ENCODE measurements at places on chromosomes 2 and 18.
A peak's percentile ranks its signal among the peaks of the same experiment; 100 is the strongest.

DNA sequence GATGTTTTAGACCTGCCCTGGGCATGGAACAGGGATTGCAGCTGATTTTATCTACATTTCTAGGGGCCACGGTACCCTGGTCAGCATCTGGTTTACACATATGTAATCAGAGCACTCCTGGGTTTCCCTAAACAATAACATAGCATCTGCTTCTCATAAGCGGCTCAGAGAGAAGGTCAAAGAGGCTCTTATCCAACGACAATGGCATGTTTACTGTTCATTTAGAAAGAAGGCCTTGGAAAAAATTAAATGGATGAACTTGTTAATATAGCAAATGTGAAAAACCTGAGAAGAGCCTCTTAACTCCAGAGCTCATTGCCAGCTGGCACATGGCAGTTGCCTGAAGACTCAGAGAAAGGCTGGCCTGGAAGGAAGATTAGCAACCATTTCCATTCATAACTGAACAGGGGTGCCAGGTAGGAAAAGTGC is 202.8 kb upstream of the THUMPD2 start:
- no peak for DNase-seq

GRCh38 chr18:58148954-58149471 is 105.0 kb downstream of the NEDD4L start:
- no peak for DNase-seq

GRCh38 chr18:33839452-33840211 is 261.6 kb downstream of the ASXL3 start:
- DNase-seq, result no peak

GRCh38 chr2:63463142-63463541 is 125.1 kb downstream of the WDPCP start:
- no peak for DNase-seq

DNA sequence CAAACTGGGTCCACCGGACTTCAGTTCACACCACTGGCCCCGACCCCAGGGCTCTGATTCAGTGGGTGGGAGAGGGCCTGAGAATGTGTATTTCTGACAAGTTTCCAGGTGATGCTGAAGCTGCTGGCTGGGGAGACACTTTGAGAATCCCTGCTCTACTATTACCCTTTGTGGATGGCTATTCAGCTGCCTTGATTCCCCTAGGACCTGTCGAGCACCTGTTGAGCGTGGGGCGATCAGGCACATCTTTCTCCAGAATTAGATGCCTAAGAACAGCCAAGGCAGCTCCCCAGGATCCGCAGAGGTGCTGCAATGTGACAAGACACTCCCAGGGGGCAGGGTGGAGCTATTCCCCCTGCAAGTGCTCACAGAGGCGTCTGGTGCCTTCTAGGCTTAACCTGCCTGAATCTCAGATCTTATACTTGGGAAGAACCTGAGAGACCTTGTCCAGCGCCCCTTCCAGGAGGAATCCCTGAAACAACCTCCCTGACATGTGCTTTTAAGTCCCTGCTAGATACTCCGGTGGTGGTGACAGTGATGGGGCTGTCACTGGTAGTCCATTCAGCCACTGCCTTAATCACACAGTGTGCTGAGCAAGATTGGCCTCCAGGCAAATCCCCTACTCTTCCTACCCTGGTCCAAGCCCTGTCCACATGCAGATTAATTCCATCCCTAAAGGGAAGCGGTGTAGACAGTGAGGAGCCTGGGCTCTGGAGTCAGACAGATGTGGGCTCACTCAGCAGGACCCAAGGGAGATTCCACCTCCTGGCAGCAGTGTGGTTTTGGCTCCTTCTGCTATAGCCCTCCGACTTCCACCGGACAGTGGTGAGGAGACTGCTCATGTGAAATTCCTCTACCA is 43.4 kb upstream of the OTOF start:
- no peak for DNase-seq

DNA sequence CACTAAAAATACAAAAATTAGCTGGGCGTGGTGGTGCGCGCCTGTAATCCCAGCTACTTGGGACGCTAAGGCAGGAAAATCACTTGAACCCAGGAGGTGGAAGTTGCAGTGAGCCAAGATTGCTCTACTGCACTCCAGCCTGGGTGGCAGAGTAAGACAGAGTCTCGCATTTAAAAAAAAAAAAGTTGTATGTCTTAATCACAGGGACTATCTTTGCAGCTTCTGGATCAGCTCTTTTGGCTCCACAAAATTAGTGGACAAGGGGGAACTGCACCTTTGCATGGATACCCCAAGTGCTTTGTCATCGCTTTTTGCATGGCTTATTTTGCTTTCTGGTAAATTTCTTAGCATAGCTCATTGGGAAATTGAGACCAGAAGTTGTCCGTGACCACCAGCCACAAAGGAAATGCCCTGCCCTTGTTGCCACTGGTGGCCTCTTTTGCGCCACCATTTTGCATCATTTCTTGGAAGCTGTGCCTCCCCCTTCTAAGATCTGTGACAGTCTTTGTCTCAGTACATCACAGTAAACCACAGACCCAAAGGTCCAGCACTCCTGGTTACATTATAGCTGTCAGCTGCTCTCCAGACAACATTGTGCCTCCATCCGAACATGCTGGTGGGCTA is 43.9 kb upstream of the PCBP1 start:
- peak; percentile 36 for DNase-seq

- DNase-seq, result no peak
Measured at GRCh38 chr2:169073963-169074751, 4.8 kb downstream of the DHRS9 start.

- DNase-seq, result no peak
Measured at GRCh38 chr2:222756951-222757650, 85.6 kb downstream of the MOGAT1 start.

DNA sequence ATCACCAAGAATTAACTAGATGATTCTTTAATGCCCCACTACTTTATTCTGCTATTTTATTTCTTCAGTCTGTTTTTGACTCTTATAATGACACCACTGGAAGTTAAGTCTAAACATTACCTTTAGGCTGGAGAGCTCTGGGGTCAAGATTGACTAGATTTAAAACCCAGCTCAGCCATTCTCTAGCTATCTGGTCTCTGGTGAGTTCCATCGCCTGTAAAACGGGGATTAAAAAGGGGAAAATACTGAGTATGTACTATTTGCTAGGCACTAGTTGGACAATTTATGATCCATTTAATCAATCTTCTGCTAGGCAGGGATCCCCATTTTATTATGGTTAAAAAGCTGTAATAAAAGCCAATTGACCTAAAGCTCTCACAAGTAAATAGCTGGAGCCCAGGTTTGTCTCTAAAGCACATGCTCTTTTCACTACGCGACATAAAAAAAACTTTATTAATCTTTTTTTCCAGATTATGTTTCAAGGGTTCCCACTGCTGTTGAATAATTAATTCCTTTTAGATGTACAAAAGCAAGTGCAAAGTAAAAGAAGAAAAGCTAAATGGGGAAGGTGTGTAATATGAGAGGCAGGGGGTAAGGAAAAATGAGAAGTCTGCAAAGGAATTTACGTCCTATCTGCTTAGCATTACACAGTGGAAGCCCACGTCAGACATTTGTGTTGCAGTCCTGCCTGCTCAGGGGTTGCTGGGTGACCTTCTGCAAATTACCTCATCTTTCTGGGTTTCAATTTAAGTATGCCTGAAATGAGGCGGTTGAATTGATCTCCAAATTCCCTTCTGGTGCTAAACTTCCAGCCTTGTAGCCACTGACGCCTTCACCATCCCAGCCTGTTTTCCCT is 918 bp upstream of the NABP1 start:
- DNase-seq, result no peak

GRCh38 chr2:54551123-54551756 is 95.1 kb downstream of the SPTBN1 start:
- DNase-seq, result no peak

DNA sequence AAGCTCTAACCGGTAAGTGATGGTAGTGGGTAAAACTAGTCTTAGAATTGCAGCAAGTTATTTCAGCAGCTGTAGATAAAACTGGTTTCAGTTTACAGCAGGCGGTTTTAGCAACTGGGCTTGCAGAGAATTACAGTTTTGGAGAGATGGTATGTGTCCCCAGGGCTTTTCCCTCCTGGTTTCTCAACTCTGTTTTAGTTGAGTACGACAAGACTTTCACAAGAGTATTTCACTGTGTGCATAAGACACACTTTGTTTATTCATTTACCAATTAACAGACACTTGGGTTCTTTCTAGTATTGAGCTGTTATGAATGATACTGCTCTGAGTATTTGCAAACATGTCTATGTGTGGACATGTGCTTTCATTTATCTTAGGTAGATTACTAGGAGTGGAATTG is 65.6 kb upstream of the RFX8 start:
- DNase-seq, result no peak

DNA sequence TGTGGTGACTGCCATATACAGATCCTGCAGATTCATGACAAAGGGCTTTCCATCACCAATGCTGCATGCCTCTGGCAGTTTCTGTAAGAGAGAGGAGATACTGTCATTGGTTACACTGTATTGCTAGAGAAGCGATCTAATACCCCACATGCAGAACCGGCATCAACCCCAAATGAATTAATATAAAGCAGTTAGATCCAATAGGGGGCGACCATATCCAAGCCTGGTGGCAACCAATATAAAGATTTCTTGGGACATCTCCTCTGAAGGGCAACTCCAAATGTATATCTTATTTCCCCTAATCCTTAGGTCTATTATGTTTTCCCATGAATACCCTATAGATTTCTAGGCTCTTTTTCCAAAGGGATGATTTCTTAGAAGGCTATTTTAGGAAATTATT is 17.4 kb upstream of the IHH start:
- DNase-seq, result no peak

- no peak for DNase-seq
Measured at GRCh38 chr2:231533086-231533776, 3.0 kb upstream of the NMUR1 start.

GRCh38 chr2:234823877-234824376 is 127.9 kb upstream of the SH3BP4 start:
- DNase-seq, result no peak

GRCh38 chr18:48345596-48345995 is 63.6 kb downstream of the ZBTB7C start:
- no peak for DNase-seq

DNA sequence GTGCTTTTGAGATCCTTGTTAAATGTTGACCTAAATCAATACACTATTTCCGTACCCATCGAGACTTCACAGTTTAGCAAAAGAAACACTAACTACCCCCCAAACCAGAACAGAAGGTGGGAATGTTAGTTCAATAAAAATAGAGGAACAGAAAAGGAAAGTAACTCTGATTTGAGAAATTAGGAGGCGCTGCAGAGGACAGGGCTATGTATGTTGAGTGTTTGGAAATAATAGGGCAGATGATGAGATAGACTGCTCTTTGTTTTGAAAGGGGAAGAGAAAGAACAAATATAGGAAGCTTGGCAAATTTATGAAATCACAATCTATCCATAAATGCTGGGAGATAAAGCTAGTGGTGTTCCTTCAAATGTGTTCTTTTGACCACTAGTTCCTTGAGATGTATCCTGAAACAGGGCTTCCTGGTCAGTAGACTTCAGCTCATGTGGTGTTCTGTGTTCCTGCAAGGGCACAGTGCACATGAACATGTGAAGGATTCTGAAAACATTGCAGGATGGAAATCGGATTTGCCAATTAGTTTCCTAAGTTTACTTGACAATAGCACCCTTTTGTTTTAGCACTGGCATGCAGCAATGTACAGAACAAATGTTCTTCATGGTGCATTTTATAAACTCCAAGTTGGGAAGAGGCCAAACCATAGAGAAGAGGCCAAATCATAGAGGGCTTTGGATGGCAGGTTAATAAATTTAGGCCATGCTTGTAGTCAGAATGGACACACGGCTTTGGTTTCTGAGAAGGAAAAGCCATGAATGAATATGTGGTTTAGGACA is 39.8 kb downstream of the RHBDD1 start:
- no peak for DNase-seq

DNA sequence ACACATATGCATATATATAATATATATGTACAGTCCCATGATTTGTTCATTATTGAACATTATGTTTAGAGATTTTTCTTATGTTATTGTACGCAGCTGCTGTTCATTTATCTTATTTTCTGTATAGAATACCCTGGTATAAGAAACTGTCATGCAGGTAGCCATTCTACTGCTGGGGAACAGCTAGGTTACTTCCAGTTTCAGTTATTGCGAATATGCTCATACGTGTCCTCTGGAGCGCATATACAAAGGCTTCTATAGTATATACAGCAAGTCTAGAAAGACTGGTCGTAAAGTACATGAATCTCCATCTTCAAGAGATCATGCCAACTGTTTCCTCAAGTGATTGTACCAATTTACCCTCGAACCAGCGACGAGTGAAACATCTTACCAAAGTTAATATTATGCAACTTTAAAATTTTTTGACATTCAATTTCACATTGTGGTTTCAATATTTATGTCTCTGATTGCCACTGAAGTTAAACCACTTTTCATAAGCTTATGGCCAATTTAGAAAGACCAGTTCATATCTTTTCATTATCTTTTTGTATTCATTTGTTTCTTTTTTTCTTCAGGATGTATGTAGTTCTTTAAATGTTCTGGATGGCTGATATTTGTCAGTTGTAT is 53.5 kb downstream of the RDH14 start:
- DNase-seq, result no peak

DNA sequence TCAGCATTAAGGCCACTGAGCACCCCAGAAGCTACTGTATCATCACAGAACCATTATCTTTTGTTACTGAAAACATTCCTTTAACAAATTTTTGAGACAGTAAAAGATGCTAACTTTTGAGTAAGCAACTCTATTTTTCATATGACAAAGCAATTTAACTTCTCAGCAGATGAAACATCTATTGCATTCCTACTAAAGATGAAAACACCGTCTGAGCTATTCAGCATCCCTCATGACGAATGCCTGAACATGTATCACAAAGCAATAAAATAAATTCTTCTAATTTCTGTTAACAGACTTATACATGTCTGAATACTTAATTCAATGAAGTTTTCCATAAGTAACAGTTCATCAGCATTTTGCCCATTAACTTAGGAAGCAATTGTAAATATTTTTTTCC is 23.9 kb downstream of the CHN1 start:
- no peak for DNase-seq

GRCh38 chr2:13121096-13121495 is 404.4 kb downstream of the TRIB2 start:
- DNase-seq, result no peak

- no peak for DNase-seq
Measured at GRCh38 chr2:17892770-17893534, 14.5 kb downstream of the KCNS3 start.

DNA sequence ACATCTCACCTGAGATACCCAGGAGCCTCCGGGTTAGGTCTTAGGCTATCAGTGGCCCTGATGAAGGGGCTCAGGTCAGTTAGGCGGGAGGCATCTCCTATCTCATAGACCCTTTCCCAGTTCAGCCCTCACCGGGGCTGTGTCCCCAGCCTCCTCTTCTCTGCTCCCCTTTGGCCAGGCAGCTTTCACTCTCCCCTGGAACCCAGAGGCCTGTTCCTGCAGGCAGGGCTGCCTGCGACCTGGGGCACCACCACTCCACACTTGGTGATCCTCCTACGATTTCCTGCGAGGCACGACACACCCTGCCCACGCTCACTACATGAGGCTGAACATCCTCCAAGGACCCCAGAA is 51.2 kb downstream of the SFXN5 start:
- no peak for DNase-seq

- DNase-seq, result no peak
Measured at GRCh38 chr2:240532031-240532775, 25.6 kb downstream of the ANKMY1 start.

- DNase-seq, result no peak
Measured at GRCh38 chr2:98948956-98949739, 13.1 kb upstream of the CRACDL start.

Data from activated T-cell treated with anti-CD3 and anti-CD28 coated beads, Interleukin-2, amount 50 U/mL, for 24 hours (primary cell).